Mesenchymal stem cell (in vitro differentiated cells and primary cell): ENCODE measurements at places on chromosomes 3 and 15.

GRCh38 chr3:175374705-175375104 lies 515.6 kb downstream of the NAALADL2 start:
- no peak for DNase-seq

DNA sequence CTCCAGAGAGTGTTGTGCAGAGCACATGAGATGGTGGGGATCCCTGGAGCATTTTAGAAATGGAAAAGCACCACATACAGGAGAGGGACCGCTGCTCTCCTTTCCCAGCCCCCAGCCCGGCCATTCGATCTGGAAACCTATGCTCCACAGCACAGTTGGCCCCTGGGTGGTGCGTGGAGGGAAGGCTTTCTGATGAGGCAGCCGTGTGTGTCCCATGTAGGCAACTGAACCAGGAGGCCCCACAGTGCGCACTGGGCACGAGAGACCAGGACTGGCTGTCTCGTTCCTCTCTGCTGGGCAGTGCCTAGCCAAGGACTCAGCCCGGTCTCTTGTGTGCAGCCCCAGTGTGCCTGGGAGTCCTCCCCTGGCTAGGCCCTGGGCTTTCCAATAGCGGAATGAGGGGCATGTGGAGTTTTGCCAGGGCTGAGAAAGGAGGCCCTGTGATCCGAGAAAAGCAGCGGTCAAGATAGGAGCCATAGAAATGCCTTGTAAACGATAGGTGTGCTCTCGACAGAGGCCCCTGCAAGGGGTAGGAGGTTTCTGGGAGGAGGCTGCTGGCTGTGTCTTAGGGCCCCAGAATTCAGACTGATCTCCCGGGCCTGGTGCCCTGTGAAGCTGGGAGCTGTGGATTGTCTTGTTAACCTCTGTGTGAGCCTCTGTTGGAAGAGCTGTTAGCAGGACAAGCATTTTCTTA lies 39.0 kb downstream of the CHDH start:
- DNase-seq: no peak

DNA sequence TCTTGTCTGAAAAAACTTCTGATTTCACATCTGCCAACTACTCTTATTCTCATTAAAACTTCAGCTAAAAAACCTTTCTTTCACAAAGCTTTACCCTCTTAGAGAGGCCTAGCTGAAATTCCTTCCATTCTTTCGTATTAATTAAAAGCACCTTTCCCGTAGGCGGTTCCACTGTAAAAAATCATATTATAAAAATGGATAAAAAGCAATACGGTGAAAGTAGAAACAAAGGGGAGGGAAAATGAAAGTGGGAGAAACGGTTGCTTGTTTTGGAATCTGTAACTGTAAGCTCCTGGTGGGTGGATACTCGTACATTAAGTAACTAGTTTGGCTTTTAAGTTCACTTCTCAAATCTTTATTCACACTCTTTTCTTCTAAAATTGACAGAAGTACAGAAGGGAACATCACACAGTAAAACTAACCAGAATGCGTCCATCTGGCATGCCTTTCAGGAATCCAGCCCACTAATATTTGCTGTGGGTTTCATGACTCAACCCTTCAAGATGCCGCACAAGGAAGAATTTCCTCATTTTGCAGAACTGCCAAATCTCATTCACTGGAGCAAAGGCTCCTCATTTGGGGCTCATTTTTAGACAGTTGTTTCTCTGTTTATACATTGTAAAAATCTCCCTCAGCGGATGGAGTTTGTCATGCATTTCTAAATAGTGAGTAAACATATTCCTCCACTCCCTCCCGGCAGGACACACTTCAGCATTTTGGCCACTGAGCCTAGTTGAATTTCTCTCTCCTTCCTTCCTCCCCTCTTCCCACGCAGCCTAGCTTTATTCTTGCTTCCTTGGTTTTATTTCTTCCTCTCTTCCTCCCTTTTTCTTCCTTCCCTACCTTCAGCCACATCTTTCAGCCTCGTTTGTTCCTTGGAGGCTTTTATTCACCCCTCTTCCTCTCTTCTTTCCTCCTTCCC lies 419.5 kb upstream of the NAALADL2 start:
- peak; percentile 96 for DNase-seq

- no peak for DNase-seq
These were observed 8.5 kb upstream of the MYH15 start for GRCh38 chr3:108518895-108519294.

DNA sequence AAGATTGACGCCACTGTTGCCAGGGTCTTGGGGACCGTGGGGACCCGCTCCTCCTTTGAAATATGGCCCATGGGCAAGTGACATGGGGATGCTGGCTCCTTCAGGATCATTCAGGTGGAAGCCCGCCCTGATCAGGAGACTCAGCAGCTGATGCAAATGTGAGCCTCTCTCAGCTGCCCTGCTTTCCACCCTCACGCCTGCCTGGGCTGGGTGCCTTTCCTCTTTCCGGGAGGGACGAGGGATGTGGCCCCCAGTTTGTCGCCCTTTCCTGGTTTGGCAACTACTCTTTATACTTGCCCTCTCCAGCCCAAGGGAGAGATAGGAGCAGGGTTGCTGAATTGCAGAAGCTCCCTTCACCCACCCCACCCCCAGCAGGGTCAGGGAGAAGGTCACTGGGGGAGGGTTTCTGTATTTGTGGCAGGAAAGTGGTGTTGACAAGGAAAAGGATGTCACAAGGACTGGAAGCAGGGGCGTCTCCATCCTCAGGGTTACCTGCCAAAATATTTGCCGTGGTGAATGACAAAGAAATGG lies 21.8 kb downstream of the DNASE1L3 start:
- DNase-seq: no peak

DNA sequence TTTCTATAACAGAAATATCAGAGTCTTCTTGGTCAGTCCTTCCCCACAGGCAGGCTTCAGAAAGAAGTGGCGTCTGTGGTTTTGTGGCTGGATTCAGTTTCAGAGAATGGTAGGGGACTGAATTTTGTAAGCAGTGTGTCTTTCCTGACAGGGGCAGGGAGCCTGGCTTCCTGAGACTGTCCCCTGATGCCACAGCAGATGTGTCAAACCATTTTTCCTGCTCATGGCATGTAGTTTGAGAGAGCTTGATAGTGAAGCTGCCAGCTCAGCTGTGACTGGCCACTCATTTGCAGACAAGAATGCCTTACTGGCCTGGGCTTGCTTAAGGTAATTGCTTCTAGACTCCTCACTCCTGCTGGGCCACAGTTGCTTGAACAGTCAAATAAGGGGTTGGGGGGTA lies 26.4 kb downstream of the LARS2 start:
- no peak for DNase-seq

- no peak for DNase-seq
These were observed 9.8 kb downstream of the ANKRD28 start for GRCh38 chr3:15787941-15788340.

GRCh38 chr3:106588739-106589138 lies 719.9 kb upstream of the CBLB start:
- DNase-seq: no peak
